Activated CD4-positive, alpha-beta T cell treated with anti-CD3 and anti-CD28 coated beads, Interleukin-2, amount 10 ng/mL, durations not matched to agents 24 days and 14 days (primary cell): ENCODE measurements at places on chromosomes 16 and 17. TPM values are rescaled to one million over a fixed set of nuclear protein-coding genes. Genes with fewer than 3 reads are reported as not detected.

Gene C17orf107
- total RNA-seq, result 1.4 and 1.7 TPM in 2 replicates

Gene TUBB3
- total RNA-seq, result 2.2 and 2.6 TPM in 2 replicates

Gene TMEM204
- 19.9 and 20.8 TPM in 2 replicates for total RNA-seq

Gene OR2C1
- not detected in 2 replicates for total RNA-seq

Gene PRR35
- not detected in 2 replicates for total RNA-seq

Gene CDH11
- total RNA-seq, result not detected in 2 replicates

Gene RPH3AL
- 2.5 and 3.7 TPM in 2 replicates for total RNA-seq

Gene NPB
- total RNA-seq, result 0.30 and 0.40 TPM in 2 replicates

Gene HEATR9
- 0.14 TPM in 1 of 2 replicates, not detected in the other for total RNA-seq

Gene ABCA3
- 8.3 and 9.2 TPM in 2 replicates for total RNA-seq

Gene PERCC1
- not detected in 2 replicates for total RNA-seq

Gene CFAP52
- total RNA-seq, result not detected in 2 replicates

Gene SHISA6
- total RNA-seq, result not detected in 2 replicates

Gene MPV17L
- 0.09 and 0.21 TPM in 2 replicates for total RNA-seq

Gene CIITA
- 5.0 and 6.4 TPM in 2 replicates for total RNA-seq

Gene CEP295NL
- 0.56 TPM in 1 of 2 replicates, not detected in the other for total RNA-seq

Gene RPL13
- total RNA-seq, result 2,234 and 2,296 TPM in 2 replicates

Gene ATAD5
- 30.2 and 31.5 TPM in 2 replicates for total RNA-seq
